Activated naive CD8-positive, alpha-beta T cell treated with anti-CD3 and anti-CD28 coated beads, Interleukin-2, amount 10 ng/mL, durations not matched to agents 7 days and 5 days (primary cell): ENCODE measurements at places on chromosomes 2 and 18. TPM values are rescaled to one million over a fixed set of nuclear protein-coding genes. Genes with fewer than 3 reads are reported as not detected.

SH2D6 gene
- total RNA-seq: 1.4 TPM

CNTNAP5 gene
- total RNA-seq: not detected

OSR1 gene
- not detected for total RNA-seq

DNA sequence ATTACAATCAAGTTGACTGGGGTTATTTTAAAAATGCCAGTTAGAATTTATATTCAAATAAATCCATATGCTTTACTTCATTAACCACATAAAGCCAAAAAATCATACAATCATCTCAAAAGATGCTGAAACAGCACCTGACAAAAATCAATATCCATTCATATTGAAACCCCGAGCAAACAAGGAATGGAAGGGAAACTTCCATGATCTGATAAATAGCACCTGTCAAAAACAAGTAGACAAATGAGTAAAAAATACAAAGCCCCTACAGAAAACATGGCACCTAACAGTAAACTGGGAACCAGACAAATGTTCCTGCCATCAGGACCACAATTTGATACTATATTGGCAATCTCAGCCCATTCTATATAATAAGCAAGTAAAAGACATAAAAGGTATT, 227.5 kb downstream of the HDAC4 start:
- H3K4me1 ChIP-seq: peaks cover 3% of the 10 kb centered on the region
- H3K36me3 ChIP-seq: peaks cover 76% of the 10 kb centered on the region
- no peak overlapping the region for H3K27ac ChIP-seq
- DNase-seq: no peak

- H3K27me3 ChIP-seq: no peaks in the 10 kb centered on the region
- peaks cover 10% of the 10 kb centered on the region for H3K36me3 ChIP-seq
- H3K4me3 ChIP-seq: no peak overlapping the region
- peaks cover 62% of the 10 kb centered on the region for H3K4me1 ChIP-seq
Observed at GRCh38 chr2:239226677-239227581, 173.9 kb downstream of the HDAC4 start.

DNA sequence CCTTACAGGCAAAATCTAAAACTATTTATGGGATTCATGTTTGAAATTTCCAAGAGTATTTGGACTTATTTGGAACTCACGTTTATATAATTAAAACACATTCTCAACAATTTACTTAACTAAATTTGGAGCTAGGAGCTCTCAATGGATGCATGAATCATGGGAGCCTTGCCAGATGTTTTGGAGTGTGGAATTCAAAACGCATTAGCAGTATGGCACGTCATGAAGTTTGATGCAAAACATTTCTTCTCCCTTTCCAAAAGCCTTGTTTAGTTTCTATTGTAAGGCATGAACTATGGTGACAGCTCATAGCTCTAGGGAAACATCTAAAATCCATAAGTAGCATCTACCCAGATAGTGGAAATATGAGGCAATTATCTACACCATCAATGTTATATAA, 701.6 kb downstream of the SATB2 start:
- no peaks in the 10 kb centered on the region for H3K4me1 ChIP-seq
- H3K4me3 ChIP-seq: no peak overlapping the region
- H3K27ac ChIP-seq: no peak overlapping the region
- H3K36me3 ChIP-seq: no peaks in the 10 kb centered on the region
- no peaks in the 10 kb centered on the region for H3K27me3 ChIP-seq
